ENCODE measurements at places on chromosomes 5 and 9.
A peak's percentile ranks its signal among the peaks of the same experiment; 100 is the strongest.

DNA sequence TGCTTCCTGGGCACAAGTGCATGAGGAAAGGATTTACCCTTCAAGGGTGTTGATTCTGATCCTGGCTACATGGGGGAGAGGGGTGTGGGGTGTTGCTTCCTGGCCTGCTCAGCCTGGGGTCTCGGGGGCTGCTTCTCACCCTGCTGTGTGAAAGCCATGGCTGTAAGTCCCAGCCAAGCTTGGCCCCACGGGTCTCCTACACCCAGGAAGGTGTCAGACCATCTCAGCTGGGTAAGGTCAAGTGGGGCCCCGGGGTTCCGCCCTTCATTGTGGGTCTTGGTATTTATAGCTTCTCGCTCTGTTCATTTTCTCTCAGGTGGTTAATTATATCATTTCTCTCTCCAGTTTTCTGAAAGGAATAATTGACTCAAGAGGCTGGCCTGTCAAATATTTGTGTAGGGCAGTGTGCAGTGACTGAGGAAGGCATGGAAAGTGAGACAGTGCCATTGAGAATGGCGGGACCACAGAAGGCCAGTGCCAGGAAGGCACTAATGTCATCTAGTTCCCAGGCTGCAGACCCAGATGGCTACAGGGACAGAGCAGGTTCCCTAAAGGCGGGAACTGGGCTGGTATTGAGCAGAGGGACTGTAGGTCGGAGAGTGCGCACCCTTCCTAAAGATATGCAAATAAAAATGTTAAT is 126.0 kb downstream of the FOXD1 start:
- no peak for DNase-seq

DNA sequence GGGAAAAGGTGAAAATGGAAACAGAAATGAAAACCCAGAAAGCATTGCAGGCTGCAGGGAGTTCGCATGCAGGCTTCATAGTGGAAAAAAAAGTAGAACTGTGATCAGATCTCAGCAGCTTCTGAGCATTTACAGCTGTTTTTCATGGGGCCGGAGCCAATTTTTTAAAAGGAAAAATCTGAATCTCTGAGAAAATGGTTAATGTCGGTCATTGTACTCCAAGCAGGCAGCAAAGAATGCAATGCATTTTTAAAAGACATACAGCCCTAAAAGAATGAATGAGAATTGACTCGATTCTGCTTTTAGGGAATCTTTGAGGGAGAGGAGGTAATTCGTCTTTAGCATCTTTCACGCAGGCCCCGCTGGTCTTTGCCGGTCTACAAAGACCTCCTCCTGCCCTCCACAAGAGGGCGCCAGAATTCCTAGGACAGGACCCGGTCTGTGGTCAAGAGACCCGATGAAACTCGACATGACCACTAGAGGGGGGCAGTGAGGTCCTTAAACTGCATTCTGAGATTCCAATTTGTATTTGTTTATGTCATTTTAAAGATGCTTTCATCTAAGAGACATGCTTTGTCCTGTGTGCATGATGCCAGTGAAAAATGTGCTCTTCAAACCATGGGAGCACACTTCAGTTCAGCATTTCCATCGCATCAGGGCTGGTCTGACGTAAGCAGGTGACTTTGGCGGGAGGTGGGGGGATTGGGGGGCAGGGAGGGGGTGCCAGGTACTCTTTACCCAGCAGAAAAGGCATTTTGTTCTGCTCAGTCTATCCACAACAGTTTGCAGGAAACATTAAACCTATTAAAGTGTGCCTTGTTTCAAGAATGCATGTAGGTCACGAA is 43.7 kb upstream of the TMEM252 start:
- peak; percentile 87 for DNase-seq

DNA sequence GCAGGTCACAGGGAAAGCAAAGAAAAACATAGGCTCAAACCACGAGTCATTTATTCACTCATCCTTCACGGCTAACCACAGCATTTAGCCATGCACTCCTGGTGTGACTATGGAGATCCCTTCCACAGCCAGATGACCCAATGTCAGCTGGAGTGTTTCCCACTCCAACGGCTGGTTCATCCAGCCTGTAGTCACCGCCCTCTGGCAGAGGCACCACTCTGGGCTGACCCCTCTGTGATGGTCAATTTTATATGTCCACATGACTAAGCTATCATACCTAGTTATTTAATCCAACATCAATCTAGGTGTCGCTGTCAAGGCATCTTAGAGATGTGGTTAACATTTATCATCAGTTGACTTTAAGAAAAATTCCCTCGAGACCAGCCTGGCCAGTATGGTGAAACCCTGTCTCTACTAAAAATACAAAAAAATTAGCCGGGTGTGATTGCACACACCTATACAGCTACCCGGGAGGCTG is 9.5 kb upstream of the PHF19 start:
- DNase-seq, result no peak

GRCh38 chr9:42388846-42389245 is 205.4 kb downstream of the SPATA31A6 start:
- DNase-seq, result no peak

DNA sequence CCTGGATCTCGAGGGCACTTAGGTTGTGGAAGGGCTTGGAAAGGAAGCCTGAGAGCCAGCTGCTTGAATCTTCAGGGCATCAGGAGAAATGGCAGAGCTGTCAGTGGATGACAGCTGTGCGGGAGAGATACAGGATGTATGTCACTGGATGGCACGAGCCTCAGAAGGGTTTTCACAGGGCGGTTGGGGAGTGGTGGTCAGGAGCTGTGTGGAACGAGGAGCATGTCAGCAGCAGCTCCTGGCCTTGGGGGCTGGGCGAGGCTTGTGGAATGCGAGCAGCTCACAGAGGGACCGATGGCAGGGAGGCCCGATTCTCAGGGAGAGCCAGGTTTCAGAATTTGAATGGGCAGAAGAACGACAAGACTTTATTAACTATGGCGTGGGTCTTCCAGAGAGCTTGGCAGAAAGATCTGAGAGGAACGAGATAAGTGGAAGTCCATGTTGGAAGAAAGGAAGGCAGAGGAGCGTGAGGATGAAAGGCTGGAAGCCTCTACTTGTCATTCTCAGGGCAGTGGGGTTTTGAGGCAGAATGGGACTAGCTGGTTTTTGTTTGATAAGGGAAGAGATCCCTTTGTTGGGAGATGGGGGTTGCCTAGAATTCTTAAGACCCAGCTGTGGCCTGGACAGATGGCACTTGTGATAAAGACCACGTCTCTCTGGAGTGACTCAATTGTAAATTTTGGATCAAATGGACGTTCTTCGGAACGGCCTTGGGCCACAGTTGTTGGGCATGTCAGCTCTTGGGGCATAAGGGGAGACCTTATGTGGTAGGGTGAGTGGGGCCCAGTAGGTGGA is 60.3 kb downstream of the SNX30 start:
- no peak for DNase-seq

DNA sequence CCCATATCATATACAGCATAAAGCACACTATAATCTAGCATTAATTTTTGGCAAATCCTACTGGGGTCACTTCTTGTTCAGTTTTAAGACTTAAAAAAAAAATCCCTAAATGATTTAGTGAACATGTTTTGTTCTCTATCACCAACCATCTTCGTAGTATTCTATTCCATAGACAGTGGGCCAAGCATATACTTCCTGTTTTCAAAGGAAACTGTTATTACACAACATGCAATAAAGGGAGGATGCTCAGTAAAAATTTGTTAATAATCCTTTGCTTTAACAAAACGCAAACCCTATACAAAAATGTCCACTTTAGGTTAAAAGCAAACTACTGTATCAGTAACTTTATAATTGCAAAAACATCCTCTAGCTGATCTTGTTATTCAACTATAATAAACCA is 13.0 kb downstream of the CCNH start:
- no peak for DNase-seq

DNA sequence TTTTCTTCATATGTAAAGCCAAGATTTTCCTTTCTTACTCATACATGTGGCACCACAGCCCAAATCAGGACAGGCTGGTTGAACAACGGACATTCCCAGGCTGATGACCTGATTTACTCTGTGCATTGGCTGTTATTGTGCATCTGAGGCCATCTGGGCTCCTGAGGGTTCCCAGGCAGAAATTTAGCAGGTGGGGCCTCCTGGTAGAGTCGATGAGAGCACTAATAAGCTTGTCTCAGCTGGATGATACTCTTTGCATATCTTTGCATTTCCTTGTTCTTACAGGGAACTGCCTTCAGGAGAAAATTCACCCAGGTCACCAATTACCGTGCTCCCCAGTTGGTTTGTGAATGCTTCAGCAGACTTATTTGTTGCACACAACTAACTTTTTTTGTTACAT is 605.1 kb downstream of the ELAVL2 start:
- no peak for DNase-seq

GRCh38 chr5:1673042-1673677 is 126.5 kb downstream of the MRPL36 start:
- DNase-seq, result no peak

DNA sequence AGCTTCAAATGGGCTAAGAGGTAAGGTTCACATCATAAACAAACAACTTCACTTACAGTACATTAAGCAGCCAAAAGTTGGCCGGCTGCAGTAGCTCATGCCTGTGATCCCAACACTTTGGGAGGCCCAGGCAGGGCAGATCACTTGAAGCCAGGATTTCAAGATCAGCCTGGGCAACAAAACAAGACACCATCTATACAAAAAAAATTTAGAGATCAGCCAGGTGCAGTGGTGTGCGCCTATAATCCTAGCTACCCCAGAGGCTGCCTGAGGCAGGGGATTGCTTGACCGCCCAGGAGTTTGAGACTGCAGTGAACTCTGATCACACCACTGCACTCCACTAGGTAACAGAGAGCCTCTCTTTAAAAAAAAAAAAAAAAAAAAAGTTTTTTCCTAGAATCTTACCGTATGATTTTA is 16.9 kb downstream of the UBTD2 start:
- no peak for DNase-seq

DNA sequence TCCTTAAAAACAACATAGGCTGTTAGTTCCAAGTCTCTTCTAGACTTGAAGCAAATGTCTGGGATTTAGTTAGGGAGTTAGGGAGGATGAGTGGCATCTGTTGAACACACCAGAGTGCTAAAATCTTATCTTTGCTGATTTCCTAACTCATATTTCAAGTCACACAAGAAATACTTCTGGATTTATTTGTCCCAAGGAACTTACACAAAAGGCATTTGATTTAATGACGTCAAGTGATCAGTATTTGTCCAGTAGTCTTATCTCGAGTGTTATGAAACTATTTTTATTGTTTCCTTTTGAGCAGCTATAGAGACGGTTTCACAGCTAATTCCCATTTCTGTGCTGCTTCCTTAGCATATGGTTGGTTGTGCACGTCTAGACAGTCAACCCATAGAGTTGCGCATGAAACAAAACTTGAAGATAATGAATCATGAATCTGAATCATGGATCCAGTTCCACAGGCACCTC is 140.5 kb upstream of the TUT7 start:
- no peak for DNase-seq

DNA sequence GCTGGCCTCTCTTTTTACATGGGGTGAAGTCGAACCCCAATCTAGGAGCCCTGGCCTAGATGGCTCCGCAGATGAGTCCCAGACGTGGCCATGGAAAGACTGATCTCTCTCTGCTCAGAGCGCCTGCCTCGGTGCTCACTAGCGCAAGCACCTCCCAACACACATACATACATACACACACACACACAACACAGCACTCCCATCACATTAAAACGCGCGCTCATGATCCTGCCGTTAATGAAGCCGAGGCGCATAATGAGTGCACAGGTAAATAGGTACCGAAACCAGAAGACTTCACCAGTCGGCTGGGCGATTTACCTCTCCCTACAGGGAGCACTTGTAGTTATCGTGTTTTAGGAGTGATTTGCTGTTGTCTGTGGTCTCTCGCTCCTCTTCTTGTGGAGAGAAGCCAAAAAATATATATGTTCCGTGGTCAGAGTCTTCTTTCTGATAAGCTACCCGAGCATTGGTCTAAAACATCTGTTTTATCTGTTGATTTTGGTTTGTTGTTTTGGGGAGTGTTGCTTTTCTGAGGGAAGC is 207.7 kb downstream of the MEF2C start:
- DNase-seq, result no peak

DNA sequence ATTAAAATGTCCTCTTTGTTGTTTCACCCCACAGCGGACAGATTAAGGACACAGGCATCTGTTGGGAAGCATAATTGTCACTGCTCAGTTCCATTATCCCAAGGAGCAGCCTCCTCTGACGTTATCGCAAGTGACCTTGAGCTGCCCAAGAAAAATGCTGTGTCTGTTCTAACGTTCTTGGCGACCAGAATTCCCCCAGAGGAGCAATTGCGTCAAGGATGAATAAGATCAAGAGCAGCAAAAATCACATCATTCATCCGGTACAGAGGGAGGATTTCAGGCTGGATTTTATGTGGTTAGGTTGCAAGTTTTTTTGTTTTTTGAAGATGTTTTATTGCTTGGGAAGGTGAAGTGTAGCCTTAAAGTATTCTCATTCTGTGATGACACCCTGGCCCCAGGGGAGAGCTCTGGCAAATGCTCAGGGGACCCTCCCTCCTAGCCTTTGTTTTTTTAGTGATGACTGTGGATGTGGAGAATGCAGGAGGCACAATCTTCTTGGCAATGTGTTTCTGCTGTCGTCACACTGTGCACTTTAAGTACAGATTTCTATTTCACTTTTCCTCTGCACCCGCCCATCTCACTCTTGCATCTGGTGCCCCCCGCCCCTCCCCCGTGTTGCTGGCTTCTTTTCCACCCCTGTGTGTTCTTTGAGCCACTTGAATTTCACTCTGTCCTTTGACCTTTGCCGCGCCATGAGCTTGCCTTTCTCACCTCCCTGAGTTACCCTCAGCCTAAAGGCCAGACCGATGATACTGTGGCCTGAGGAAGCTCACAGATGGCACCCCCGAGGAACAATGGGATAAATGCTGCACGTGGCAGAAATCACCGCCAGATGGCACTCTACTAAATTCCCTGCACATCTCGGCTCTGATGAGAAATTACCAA is 308.5 kb downstream of the RAB3C start:
- peak; percentile 65 for DNase-seq

GRCh38 chr9:72658703-72659102 is 137.3 kb downstream of the TMC1 start:
- DNase-seq, result no peak

DNA sequence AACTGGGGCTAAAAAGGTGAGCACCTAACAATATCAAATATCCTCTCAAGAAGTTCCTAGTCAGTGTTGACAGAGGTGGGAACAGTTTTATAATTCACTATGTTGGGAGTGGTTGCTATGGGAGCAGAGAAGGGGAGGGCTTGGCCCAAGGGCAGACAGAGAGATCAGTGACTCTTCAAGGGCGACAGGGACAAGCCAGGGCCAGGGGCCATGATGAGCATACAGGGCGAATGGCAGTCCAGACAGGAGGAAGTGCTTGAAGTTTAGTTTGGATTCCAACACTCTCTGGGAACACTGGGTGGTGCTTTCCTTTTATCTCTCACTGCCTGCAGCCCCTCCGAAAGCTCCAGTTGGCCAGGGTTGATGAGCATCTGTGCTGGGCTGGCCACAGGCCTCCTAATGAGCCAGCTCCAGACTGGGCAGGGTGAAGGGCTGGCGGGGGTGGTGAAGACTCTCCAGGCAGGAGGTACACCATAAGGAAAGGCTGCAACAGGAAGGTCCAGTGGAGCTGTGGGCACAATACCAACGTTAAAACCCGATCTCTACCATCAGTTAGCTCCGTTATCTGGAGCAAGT is 111.3 kb downstream of the TMEM174 start:
- DNase-seq, result no peak

GRCh38 chr5:56507351-56507930 is 274.3 kb upstream of the ANKRD55 start:
- DNase-seq, result no peak

GRCh38 chr5:170480260-170480659 is 23.6 kb upstream of the KCNIP1 start:
- DNase-seq, result no peak

- DNase-seq, result no peak
Observed at GRCh38 chr9:7103771-7104170, 346.0 kb downstream of the KDM4C start.

- no peak for DNase-seq
Observed at GRCh38 chr5:14628346-14628745, 36.2 kb upstream of the OTULIN start.
